ENCODE measurements at places on chromosomes 5 and 9.

DNA sequence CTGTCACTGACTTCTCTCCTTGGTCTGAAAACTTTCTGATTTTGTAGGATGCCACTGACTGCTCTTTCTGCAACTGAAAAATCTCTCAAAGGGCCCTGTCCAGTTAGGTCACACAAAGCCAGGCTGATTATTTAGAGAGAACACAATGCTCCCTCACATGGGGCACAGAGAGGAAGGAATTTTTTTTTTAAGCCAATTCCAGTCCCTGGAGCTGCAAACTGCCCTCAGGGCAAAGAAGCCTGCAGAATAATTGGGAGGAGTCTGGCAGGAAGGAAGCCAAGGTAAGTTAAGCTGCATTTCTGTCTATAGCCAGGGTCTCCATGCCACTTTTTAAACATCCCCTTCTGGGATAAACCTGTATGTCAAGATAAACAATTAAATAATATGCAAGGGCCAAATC, 305.5 kb downstream of the ZSWIM6 start:
- no peak for DNase-seq

GRCh38 chr5:168057905-168058304, 233.5 kb upstream of the WWC1 start:
- DNase-seq, result no peak

GRCh38 chr9:90508940-90509339, 133.7 kb downstream of the DIRAS2 start:
- DNase-seq, result no peak

DNA sequence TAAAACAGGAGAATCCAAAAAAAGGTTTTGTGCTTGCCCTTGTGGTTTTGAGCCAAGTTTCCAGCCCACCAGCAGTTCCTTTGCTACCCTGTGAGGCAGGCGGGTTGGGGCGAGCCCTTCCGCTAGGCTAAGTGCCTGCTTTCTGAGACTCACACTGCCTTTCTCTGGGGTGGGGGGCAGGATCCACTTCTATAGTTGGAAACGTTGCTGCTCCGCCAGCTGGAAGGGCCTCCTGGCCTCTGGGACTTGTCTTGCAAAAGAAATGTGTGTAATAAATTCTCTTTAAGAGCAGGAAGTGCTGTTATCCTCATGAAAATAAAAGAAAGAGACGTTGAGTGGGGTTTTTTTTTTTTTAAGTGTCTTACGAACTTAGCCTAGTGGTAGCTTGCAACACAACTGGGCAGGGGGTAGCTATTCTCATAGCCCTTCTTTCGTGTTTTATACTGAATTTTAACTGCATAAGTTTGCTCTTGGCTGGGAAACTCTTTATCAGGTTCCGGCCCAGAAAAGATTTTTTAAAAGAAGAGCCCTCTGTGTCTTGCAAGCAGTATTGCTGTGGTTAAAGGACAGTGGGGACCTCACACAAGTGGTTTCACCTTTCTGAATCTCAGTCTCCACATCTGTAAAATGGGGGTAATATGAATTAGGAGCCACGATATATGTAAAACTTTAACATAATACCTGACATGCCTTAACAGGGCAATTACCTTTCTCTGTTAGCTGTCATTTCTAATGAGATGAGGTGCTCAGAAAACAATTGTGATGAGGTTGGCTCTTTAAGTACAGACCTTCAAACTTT, 19.8 kb downstream of the JADE2 start:
- no peak for DNase-seq

GRCh38 chr5:10685115-10685521, 75.9 kb downstream of the DAP start:
- no peak for DNase-seq

DNA sequence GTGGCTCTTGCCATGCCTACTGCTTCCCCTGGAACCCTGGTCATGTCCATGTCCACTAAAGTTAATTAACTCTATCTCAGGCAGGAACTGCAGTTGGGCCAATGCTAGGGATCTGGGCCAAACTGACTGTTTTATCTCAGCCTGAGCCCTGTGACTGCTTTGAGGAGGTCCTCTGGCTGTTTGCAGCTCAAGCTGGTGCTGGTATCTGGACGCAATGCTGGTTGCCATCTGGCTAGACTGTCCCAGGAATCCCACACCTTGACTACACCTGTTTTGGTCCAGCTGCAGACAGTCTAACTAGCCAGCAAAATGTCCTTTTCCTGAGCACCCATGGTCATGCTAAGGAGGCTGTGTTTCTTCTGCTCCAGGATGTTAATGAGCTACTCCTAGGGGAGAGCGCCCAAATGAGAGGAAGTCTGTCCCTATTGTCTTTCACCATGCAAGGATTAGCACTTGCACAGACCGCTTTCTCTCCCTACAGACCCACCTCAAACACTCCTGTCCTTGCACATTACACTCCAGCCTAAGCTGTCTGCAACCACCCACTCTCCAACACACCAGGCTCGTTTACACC, 251.0 kb downstream of the SH3GL2 start:
- no peak for DNase-seq

All from stimulated activated CD4-positive, alpha-beta T cell treated with anti-CD3 and anti-CD28 coated beads, Interleukin-2, amount 100 ng/mL, for 24 hours (primary cell).